ENCODE measurements at places on chromosomes 1 and 21. TPM values are rescaled to one million over a fixed set of nuclear protein-coding genes. Genes with fewer than 3 reads are reported as not detected.

- no peak for DNase-seq
These were observed 33.6 kb upstream of the RAVER2 start for GRCh38 chr1:64711266-64711665.

HSPA13 gene
- total RNA-seq = 18.0 TPM

LCE1F gene
- total RNA-seq = not detected

GRCh38 chr1:98975113-98975512 lies 29.5 kb downstream of the PLPPR5 start:
- no peak for DNase-seq

DNA sequence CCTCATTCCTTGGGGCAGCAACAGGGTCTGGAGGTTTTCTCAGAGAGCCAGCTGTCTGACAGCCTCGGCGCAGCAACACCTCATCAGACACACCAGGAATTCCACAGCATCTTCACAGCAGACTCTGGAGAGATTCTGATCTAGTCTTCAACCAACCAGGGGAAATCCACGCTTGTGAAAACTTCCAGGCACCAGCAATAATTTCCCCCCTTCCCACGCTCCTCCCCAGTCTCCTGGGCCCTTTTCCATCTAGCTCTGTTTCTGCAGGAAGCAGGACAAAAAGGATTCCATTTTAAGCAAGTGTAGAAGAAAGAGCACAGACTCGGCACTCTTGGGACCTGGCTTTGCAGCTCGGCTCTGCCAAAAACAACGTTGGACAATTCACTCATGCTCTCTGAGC lies 44.3 kb upstream of the CAPZB start:
- no peak for DNase-seq

GRCh38 chr1:63322944-63323864 lies 837 bp downstream of the FOXD3 start:
- DNase-seq = peak; percentile 52

SERTAD4 gene
- total RNA-seq = 11.4 TPM

RABGAP1L gene
- 243 TPM for total RNA-seq

GRCh38 chr1:92831368-92831761 lies 475 bp upstream of the RPL5 start:
- no peak for DNase-seq

PDC gene
- total RNA-seq = not detected

DCST1 gene
- not detected for total RNA-seq

TMPRSS15 gene
- not detected for total RNA-seq

GRCh38 chr1:171397851-171398469 lies 84.0 kb downstream of the FMO4 start:
- no peak for DNase-seq

EFHD2 gene
- total RNA-seq = 17.7 TPM

DNA sequence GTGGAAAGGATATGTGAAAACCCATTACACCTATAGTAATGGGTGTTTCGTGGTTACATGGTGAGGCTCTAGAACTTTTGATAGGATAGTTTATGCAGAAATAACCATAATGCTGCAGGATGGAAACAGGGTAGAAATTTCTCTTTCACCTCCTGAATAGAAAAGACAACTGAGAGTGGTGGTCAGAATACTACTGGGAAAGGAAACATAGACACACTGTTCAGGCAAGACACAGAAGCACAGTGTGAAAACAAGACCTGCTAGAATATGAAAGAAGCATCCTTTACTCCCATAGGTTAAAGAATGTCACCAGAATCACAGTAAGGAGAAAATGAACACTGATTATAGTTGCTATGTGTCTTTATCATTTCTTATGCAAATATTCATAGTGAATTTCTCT lies 496.6 kb downstream of the DPYD start:
- DNase-seq = no peak

S100A14 gene
- total RNA-seq = 2.5 TPM

- no peak for DNase-seq
These were observed 428.3 kb downstream of the KIF26B start for GRCh38 chr1:245583081-245583480.

Data from right cardiac atrium (tissue), 5 donors.